ENCODE measurements at places on chromosomes 5 and 9. TPM values are rescaled to one million over a fixed set of nuclear protein-coding genes. Genes with fewer than 3 reads are reported as not detected.

PCDHB14 gene
- 0.28 TPM for total RNA-seq

PCDHAC1 gene
- total RNA-seq, result not detected

PLK2 gene
- 322 TPM for total RNA-seq

PCSK1 gene
- not detected for total RNA-seq

PCDH1 gene
- 0.83 TPM for total RNA-seq

CDH6 gene
- 232 TPM for total RNA-seq

PCDHGA4 gene
- 5.4 TPM for total RNA-seq

ARPC5L gene
- total RNA-seq, result 19.7 TPM

CCDC171 gene
- 2.5 TPM for total RNA-seq

NMUR2 gene
- total RNA-seq, result not detected

ZNG1C gene
- 11.9 TPM for total RNA-seq

CACFD1 gene
- 1.9 TPM for total RNA-seq

KCNV2 gene
- not detected for total RNA-seq

SYNPO gene
- 3.0 TPM for total RNA-seq

SH3TC2 gene
- 7.9 TPM for total RNA-seq

GTF3C5 gene
- 51.1 TPM for total RNA-seq

PCDHA1 gene
- not detected for total RNA-seq

PDCD1LG2 gene
- total RNA-seq, result 33.3 TPM

SLC9A3 gene
- total RNA-seq, result 0.72 TPM

MYOT gene
- not detected for total RNA-seq

NREP gene
- 234 TPM for total RNA-seq

ZNF366 gene
- total RNA-seq, result not detected

SHROOM1 gene
- 1.4 TPM for total RNA-seq

All from IMR-90 (cell line).